Urinary bladder (tissue), 4 donors: ENCODE measurements at places on chromosomes 11 and 22. TPM values are rescaled to one million over a fixed set of nuclear protein-coding genes. Genes with fewer than 3 reads are reported as not detected.

GRCh38 chr11:11029027-11029426 is 171.2 kb upstream of the ZBED5 start:
- no peak for DNase-seq

GRCh38 chr22:33842421-33843094 is 77.7 kb downstream of the LARGE1 start:
- DNase-seq = no peak

DNA sequence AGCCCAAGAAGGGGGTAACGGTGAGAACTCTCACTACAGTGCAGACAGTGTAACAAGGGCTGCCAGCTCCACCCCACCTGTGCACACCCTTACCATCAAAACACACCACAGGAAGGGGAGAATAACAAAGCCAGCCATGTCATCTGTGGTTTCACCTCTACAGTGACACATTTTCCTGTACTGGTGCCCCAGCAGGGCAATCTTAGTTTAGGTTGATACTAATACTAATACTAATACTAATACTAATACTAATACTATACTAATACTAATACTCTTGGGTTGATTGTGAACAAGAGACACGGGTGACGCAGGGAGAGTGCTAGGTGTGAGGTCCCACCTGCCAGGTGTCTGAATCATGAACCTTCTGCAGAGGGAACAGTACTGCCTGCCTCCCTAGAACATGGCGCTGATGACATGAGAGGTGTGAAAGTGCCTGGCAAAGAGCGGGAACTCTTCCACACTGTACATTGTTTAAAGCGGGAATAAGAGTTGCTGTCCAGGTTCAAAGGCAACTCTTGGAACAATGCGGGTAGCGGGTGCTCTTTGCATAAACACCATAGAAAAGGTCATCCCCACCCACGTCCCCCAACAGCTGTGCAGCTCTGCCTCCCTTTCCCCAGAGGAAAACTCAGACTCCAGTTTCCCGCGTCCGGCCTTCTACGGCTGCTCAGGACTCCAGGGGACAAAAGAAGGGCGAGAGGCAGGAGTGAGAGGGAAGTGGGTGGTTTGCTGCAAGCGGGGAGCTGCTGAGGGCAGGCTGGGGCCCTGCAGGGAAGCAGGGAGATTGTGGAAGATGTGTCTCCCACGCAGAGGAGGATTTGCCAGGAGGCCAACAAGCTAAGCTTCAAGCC is 25.0 kb upstream of the TMPRSS4 start:
- no peak for DNase-seq

- DNase-seq = no peak
Observed at GRCh38 chr11:35826949-35827348, 116.9 kb upstream of the LDLRAD3 start.

DNA sequence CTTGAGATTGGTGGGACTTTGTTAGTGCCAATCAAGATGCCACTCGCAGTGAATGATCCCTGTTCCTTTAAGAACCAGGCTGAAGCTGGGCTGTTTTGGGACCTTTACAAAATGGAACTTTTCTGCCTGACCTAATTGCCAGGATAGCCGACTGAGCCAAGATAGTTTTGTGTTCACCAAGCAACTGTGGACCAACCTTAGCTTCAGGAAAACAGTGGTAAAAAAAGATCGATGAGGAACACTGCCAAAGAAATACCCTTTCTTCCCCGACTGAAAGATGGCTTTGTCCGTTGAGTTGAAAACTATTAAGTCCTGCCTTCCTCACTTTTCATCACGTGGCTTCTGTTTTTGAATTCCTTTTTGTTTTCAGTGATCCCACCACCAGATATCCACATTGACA is 157.9 kb upstream of the SORL1-AS1 start:
- DNase-seq = no peak

DNA sequence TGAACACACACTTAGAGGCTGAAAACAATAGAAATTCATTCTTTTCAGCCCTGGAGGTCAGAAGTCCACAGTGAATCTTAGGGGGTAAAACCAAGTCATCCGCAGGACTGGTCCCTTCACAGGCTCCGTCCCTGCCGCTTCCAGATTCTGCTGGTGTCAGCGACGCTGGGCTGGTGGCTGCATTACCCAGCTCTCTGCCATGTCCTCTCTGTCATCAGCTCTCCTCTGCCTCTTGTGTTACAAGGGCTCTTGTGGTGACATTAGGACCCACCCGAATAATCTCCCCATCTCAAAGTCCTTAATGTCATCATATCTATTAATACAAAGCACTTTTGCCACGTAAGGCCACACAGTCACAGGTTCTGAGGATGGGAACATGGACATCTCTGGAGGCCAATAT is 47.7 kb upstream of the ANO1 start:
- no peak for DNase-seq

GRCh38 chr11:44912270-44912987 is 38.3 kb downstream of the TP53I11 start:
- DNase-seq = no peak

DNA sequence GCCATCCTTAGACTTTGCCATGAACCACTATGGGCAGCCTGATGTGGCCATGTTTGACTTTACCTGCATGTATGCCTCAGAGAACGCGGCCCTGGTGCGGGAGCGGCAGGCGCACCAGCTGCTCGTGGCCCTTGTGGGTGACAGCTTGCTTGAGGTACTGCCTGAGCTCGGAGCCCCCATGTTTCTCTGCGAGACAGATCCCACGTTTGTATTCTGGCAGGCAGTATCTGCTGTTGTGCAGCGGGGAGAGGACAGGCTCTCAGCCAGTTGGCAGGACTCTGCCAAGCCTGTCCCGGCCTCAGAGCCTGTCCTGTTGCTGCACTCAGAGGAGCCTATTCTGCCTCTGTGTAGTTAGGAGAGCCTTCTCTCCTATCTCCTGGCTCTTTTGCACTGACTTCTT is 109.9 kb downstream of the MICAL2 start:
- no peak for DNase-seq

GRCh38 chr11:66231561-66231960 is 36.9 kb upstream of the RAB1B start:
- no peak for DNase-seq

DNA sequence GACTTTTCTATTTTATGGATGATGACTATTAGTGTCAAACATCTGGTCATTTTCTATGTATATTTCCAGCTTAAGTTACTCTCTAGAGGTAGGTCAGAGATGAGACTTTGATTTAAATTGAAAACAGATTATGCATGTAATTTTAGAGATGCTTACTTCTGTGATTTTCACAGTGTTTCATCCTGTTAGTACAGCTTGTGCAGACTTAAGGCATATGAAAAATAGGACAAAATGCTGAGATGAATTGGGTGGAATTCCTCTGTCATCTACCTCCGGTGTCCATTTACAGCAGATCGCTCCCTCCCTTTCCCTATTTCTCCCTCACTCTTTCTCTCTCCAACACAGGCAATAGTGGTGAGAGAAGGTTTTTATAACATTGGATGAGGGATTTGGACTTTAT is 14.1 kb downstream of the JAM3 start:
- DNase-seq = no peak

DNA sequence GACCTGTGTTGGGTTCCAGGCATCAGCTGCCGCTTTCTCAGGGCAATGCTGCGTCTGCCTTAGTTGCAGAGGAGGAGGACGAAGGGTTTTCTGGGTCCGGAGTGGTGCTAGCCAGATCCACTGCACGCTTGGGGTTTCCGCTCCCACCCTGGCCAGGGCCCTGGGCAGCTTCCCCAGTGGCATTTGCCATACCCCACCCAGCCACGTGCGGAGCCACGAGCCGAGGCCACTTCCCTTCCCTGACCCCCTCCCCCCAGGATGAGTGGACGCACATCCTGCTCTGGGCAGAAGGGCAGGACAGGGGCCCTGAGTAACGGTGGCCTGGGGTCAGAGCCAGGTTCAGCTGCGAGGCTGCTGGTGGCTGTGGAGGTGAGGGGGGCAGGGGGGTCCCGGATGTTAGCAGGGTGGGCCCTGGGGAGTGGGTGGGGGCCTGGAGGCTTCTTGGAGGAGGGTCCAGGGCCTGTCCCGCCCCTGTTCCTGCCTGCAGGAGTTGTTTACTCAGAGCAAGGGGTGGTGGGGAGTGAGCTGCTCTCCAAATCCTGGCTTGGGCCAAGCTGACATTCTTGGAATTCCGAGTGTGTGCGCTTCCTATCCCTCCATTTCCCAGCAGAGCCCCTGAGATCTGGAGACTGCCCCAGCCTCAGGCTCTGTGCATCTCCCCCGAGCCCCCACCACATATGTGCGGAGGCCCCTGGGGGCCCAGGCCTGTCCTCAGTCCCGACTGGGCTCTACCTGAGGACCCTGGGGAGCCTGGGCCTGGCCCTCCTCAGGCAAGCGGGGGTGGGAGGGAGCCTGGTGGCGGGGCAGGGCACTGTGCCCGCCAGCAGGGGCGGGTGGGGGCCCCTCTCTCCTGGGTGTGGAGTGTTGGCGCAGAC is 1.4 kb downstream of the TSPAN4 start:
- no peak for DNase-seq

DNA sequence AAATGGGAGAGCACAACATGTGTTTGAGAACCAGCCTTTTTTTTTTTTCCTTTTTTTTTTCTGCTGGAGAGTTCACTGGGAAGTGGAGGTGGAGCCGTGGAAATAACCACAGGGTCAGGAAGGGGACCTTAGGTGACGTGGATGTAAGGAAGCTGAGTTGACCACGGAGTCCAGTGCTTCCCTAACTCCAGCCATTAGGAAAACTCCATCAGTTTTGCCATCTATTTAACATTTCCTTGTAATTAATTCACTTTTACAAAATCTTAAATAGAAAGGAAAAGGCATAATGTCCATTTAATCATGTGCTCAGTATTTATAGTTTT is 2.0 kb upstream of the CDK2AP2 start:
- no peak for DNase-seq

GRCh38 chr22:21104126-21104691 is 58.5 kb downstream of the LRRC74B start:
- DNase-seq = no peak

DNA sequence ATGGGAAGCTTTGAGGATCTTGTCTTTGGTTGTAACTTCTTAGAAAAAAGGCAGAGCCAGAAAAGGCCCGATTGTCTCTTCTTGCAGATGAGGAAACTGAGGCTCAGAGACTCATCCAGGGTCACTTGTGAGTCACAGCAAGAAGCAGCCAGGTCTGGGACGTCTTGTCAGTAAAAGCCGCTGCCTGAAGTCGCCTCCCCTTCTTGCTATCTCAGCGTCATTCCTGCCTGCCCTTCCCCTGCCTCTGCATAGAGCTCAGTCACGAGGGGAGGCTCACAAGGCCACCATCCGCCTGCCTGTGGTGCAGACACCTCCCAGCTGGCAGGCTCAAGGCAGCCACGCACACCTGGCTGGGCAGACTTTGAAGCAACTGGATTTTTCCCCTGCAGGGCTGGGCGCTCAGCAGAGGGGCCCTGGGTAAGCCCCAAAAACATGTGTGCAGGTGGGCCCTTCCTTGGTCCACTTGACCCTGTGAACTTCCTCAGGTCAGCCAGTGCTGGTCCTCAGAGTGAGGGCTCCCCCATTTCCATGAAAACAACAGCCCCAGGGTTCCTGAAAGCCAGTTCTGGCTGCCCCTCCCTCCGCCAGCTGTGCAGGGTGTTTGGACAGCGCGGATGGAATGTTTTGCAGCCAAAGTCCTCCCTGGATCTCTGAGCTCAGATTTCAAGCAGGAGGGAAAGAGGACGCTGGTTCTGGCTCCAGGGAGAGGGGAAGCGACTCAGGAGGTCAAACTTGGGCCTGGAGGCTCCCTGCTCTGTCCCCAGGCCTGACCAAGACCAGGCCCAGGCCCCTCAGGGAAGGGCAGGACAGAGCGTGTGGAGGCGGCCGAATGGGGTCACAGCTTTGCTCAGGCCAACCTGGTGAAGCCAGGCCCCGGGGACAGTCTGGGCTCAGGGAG is 6.0 kb upstream of the RAB3IL1 start:
- peak; percentile 70 for DNase-seq

GRCh38 chr22:25668437-25668836 is 73.6 kb upstream of the MYO18B start:
- DNase-seq = peak; percentile 50

- no peak for DNase-seq
Observed at GRCh38 chr11:68903288-68904247, at the start of the genes IGHMBP2 and MRPL21. TSS of gene IGHMBP2 (plus strand) at chr11:68903891. CDS start at chr11:68903953, 62 bp downstream. TSS of gene MRPL21 (minus strand) at chr11:68903832. CDS start at chr11:68903810, 22 bp downstream.

GDPD4 gene
- total RNA-seq = not detected

MAPK11 gene
- 4.1 TPM for total RNA-seq

DKK3 gene
- total RNA-seq = 173 TPM

APOBEC3A gene
- total RNA-seq = 0.42 TPM

VPREB1 gene
- total RNA-seq = not detected

SRPRA gene
- 35.1 TPM for total RNA-seq
